H4 (cell line): ENCODE measurements at places on chromosomes 13 and 19. TPM values are rescaled to one million over a fixed set of nuclear protein-coding genes. Genes with fewer than 3 reads are reported as not detected.

- no peak for DNase-seq
Observed at GRCh38 chr19:44943801-44944249, 1.8 kb downstream of the APOC4 start.

- DNase-seq, result peak; percentile 12
Observed at GRCh38 chr13:50161052-50161451, 145.8 kb downstream of the KCNRG start.

DNA sequence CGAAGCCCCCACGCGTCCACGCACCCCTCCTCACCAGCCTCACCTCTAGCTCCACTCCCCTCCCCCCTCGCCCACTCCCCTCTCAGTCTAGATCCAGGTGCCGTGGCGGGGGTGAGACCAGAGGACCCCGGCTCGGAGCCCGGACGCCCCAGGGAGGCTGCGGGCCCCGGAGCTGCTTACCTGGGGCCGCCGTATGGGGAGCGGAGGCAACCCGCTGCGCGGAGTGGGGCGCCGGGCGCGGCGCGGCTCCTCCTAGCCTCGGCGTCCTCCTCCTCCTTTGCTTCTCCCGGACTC is 353 bp downstream of the ENOX1 start:
- no peak for DNase-seq

DNA sequence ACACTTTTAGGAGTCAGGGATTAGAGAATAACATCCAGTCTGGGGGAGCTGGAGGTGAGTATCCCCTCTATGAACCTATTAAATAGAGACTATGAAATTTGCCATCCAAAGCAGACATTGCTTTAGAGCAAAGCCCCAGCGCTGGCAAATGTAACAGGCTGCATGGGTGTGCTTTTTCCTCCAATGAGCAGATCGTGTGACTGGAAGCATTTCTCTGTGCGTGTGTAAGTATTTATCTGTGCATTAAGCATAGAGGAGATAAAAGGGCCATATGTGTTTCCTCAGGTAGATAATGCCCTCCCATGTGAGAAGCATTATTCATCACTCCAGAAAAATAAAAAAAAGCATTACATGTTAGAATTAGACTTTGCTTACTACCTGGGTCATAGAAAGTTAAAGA is 924 bp downstream of the TNFSF13B start:
- DNase-seq, result no peak

GRCh38 chr19:29505097-29505824 is 20.5 kb upstream of the VSTM2B start:
- no peak for DNase-seq

DNA sequence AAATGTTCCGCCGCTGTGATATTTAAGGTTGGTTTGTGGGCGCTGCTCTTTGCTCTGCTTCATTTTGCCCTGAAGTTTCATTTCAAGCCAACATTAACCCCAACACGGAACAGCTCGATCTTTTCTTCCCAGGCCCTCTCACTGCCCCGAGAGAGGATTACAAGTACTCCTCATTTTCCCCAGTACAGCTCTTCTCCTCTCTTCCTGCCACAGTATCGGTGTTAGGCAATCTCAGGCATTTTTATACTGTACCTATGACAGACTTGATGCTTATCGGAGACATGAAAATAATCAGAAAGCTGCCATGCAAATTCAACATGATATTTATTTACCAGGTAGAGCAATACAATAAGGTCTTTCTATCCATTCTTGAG is 1.3 kb upstream of the EDNRB start:
- DNase-seq, result no peak

The LHB gene
- total RNA-seq, result not detected in 2 replicates

The SPACA4 gene
- total RNA-seq, result not detected in 2 replicates
